HFFc6 (cell line): ENCODE measurements at places on chromosomes 7 and 10. TPM values are rescaled to one million over a fixed set of nuclear protein-coding genes. Genes with fewer than 3 reads are reported as not detected.

Gene HOXA1
- total RNA-seq: 0.47 to 0.73 TPM (median 0.53 TPM) in 3 replicates

DNA sequence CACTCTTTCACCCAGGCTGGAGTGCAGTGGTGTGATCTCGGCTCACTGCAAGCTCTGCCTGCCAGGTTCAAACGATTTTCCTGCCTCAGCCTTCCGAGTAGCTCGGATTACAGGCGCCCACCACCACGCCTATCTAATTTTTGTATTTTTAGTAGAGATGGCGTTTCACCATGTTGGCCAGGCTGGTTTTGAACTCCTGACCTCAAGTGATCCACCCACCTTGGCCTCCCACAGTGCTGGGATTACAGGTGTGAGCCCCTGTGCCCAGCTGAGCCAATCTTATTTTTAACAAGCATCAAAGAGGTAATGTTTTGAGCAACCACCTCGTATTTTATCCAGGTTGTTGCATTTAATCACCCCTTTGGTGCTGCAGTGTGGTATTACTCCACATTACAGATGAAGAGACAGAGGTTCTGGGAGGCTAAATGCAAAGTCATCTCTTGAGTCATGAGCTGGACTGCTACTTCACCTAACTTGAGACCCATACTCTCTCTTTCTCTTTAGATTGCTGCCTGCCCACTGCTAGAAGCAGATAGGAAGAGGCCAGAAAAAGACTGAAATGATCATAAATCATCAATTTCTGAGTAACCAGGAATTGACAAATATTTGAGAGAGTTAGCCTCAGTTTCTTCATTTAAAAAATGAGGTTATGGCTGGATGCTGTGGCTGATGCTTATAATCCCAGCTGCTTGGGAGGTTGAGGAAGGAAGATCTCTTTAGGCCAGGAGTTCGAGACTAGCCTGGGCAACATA lies 116.2 kb downstream of the CAMK1D start:
- no peak for DNase-seq

- DNase-seq: no peak
Measured at GRCh38 chr7:35691827-35692307, 3.1 kb downstream of the HERPUD2 start.

DNA sequence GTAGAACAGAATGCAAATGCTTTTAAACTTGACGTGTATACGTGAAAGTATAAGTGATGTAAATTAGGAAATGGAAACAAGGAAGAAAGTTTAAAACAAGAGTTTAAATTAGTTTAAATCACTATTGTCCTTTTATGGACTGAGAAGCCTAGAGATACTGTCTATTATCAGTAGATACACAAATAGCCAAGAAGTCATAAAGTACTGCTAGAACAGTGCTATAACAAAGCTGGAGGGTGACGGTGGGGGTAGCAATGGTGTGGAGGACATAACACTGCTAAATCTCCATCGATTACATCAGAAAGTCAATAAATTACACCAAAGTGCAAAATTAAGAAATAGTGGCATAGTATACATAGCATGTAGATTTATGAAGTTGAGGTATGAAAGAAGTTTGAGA lies 50.1 kb upstream of the CAV2 start:
- DNase-seq: no peak

Gene NCAPG2
- 28.4 to 58.2 TPM (median 43.8 TPM) in 3 replicates for total RNA-seq

DNA sequence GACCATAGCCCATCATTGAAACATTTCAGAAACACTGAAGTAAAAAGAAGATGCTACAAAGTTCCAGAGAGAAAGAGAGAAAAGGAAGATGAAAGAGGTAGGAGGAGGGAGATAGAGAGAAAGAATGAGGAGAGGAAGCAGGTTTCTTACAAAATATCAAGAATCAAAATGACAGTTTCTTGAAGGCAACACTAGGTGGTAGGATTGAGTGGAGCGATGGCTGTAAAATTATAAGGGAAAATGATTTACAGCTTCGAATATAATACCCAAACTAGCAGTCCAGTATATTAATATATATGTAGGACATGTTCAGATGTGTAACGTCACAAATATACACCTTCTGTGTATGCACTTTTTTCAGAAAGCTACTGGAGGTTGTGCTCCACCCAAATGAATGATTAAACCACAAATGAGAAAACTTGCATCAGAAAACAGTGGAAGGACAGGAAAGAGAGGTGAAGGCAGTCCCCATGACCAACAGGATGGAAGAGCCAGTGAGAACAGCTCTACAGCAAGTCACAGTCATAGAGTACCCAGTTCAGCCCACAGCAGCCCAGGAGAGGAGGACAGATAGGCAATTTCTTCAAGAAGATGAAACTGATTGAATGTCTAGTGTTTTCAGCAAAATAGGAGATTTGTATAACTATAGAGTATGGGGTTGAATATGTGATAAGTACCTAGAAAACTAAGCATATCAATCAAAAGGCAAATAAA lies 151.5 kb upstream of the TARP start:
- no peak for DNase-seq

DNA sequence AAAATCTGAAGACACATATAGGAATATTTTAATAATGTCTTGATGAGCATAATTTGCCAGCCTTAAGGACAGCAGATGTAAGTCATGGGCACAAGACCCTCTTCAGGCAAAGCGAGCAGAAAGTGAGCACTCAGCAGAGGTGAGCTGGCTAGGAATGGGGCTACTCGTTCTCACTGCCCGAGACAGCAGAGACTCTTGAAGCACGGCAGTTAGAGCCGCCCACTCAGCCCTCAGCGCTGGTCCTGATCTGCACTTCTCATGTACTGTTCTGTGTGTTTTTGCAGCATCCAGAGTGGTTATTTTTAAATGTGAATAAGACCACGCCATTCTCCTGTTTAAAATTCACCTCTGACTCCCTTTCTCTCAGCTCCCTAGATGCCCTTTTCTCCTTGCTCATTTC lies 65.3 kb downstream of the GFRA1 start:
- no peak for DNase-seq

Gene WAPL
- 30.7 to 34.4 TPM (median 32.1 TPM) in 3 replicates for total RNA-seq

DNA sequence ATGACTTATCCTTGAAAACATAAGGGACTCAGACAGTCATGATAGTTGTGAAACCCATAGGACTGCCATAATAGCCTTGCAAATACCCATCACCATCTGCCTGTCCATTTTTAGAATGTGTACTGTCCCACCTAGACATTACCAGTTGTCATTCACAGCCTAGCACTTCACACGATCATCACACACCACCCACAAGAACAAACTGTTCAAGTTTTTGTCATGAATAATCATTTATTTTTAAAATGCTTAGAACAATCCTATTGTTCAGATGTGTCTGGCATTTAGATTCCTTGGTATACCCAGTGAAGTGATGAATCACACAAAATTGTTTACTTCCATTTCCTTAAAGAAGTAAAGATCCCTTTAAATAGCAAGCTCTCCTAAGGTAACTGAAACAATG lies 46.6 kb downstream of the CCDC3 start:
- DNase-seq: no peak

DNA sequence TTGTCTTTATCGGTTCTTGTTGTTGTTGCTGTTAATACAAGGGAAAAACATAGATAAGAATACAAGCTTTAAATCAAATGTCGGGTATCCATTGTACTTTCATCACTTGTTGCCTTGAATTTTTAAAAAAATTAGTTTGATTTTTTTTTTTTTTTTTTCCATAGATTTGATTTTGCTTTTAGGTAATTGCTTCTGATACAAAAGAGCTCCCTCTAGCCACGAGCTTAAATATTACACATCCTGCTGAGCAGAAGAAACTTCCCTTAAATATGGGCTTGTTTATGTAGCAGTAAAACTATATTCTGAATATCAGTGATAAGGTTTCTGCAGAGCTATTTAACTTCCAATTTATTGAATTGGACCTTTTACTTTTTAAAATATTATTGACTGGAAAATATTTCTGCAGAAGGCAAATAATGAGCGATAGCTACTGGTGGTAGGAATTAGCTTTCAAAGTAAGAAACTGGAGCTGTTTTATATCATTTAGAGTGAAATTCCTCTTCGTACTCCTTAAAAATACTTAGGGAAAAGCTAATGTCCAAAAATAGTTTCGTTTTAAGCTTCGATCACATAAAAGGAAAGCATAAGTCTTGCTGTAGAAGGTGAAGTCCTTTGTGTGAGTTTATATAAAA lies 216.9 kb downstream of the POLR1F start:
- peak; percentile 49 for DNase-seq

Gene TMEM236
- 0.09 to 0.20 TPM (median 0.13 TPM) in 3 replicates for total RNA-seq

GRCh38 chr10:3213758-3214515 lies 41.4 kb upstream of the PITRM1 start:
- no peak for DNase-seq

Gene CYP3A7
- not detected in 3 replicates for total RNA-seq

- peak; percentile 88 for DNase-seq
Measured at GRCh38 chr7:155166673-155167370, 96.7 kb downstream of the HTR5A start.

DNA sequence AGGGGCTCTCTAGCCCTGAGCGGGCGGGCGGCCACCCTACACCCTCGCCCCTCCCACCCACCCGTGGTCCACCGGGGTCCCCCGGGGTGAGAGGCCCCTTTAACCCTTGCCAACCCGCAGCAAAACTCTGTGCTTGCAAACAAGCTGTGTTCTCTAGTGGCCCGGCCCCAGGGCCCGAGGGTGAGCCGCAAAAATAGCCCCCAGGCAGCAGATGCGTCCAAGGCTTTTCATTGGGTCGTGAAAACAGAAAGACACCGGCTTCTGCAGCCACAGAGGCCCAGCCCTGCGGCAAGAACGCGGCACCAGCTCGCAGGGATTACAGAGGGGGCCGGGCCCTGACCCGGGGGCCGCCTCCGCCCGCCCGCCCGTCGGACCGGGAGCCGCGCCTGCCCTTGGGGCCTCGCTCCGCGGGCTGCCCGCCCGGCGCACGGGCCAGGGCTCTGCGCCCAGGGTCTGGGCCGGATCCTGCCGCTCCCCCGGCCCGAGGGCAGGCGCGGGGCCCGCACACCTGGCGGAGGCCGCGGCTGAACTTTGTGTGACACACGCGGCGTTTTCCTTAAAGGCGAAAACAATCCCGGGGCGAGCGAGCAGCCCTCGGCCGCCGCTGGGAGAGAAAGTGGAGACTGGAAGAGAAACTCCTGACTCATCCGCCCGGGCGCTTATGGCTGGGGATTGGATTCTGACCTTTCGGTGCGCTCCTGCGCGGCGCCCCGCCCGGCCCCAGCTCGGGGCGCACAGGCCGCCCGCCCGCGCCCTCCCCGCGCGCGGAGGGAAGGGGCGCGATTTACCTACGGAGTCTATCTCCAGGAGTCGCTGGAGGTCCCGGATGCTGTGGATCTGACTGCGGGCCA lies 2.8 kb downstream of the PDGFA start:
- peak; percentile 75 for DNase-seq

Gene GGCT
- 16.1 to 24.1 TPM (median 18.7 TPM) in 3 replicates for total RNA-seq

GRCh38 chr10:80530251-80530650 lies 7.5 kb upstream of the SH2D4B start:
- DNase-seq: peak; percentile 54

GRCh38 chr7:135231686-135232085 lies 2.0 kb upstream of the STRA8 start:
- DNase-seq: no peak

DNA sequence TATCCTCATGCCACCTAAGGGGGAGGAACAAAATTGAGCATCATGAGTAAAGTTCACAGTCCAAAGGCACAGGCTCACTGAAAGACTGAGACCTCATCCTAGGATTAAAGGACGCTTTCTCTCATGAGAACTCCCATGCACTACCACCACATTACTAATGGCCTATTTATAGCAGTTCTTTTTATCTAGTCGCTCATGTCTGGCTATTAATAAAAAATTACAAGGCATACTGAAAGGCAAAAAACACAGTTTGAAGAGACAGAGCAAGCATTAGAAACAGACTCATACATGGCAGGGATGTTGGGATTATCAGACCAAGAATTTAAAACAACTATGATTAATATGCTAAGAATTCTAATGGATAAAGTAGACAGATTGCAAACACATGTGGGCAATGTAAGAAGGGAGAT lies 46.0 kb upstream of the CDK13 start:
- DNase-seq: peak; percentile 47

- no peak for DNase-seq
Measured at GRCh38 chr7:13948019-13948801, 41.3 kb downstream of the ETV1 start.

- no peak for DNase-seq
Measured at GRCh38 chr10:36344240-36345174, 702.4 kb upstream of the FZD8 start.

GRCh38 chr7:9625953-9626352 lies 1192.5 kb downstream of the NXPH1 start:
- no peak for DNase-seq

DNA sequence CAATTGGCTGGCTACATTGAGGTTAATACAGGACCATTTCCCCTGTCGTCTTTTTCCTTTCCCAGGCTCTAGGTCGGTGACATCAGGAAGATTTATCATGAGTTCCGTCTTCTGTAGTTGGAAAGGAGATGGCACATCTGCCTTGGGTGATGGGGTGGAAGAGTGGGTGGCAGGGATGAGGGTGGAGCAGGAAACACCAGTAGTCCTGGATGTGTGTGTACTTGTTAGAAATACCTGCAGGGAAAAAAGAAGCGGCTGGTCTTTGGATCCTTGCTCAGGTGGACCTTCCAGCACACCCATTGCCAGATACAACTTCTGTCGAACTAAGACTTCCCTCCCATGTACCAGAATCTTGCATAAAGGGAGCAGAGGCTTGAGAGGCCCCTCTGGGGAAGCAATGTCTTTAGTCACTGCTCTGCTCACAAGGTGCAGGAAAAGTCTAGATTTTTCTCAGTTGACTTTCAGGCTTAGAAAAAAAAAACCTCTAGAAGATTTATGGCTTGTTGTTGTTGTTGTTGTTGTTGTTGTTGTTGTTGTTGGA lies 516.8 kb upstream of the GALNT17 start:
- DNase-seq: no peak

- DNase-seq: peak; percentile 66
Measured at GRCh38 chr7:19121977-19122588, 4.6 kb upstream of the TWIST1 start.

Gene SPDYE9
- total RNA-seq: not detected in 3 replicates

DNA sequence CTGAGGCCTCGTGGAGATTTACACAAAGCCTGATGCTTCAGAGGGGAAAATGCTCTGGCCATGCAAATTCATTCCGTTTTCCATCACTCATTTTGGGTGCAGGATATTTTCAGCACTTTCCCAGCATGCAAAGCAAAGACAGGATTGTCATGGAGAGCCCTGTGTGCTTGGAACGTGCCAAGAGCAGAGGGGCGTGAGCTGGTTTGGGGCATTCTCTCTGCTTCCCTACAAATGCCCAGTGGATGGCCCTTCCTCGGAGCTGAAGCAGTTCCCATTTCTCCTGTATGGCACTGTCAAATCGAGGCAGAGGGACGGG lies 164.1 kb downstream of the PRKAG2 start:
- DNase-seq: no peak

Gene ZNF804B
- total RNA-seq: not detected in 3 replicates

DNA sequence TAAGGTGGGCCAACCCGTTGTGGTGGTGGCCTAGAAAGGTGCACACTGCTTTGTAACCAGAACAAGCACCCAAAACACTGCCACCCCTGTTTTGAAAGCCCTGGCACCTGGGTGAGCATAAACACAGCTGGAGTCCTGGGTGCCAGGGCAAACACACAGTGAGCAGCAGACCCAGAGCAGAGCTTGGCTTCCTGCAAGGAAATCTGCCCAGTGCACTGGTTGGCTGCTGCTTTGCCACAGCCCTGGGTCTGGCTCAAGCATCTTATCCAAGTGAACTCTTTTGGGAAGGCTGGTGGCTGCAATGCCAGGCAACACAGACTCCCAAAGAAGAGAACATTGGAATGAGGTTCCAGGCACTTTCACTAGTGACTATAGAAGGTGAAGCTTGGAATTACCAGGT lies 145.5 kb upstream of the PDE1C start:
- no peak for DNase-seq

Gene LIPM
- total RNA-seq: not detected in 3 replicates

Gene GIMAP2
- total RNA-seq: not detected in 3 replicates

Gene KCP
- 0.05 TPM in 1 of 3 replicates, not detected in the others for total RNA-seq
